Activated naive CD8-positive, alpha-beta T cell treated with anti-CD3 and anti-CD28 coated beads for 36 hours (primary cell): ENCODE measurements at places on chromosomes 11 and 22. TPM values are rescaled to one million over a fixed set of nuclear protein-coding genes. Genes with fewer than 3 reads are reported as not detected.

Gene RNF26
- total RNA-seq: 33.0 TPM

Gene HBB
- not detected for total RNA-seq

Gene MUC15
- not detected for total RNA-seq

Gene SESN3
- 16.4 TPM for total RNA-seq

Gene TRIM3
- 3.4 TPM for total RNA-seq

Gene CCDC73
- total RNA-seq: 0.20 TPM

Gene E2F8
- total RNA-seq: 16.7 TPM

Gene GUCY1A2
- total RNA-seq: not detected

Gene MIOX
- not detected for total RNA-seq

DNA sequence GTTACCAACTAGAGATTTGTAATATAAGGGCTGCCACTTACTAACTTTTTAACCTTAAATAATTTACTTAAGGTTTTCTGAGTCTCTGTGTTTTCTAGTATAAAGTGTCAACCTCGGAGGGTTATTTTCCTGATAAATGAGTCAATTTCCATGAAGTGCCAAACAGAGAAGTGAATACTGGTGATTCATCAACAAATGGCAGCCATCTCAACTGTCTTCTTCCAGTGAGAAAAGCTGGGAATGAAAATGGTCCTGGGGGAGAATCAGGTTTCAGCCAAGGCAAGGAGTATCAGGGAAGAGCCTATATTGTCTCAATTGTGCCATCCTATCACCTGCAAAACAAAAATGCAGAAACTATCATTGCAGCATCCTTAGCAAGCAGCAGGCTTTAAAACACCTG lies 129.1 kb downstream of the LUZP2 start:
- DNase-seq: no peak
- no peaks in the 10 kb centered on the region for H3K27me3 ChIP-seq
- no peak overlapping the region for H3K27ac ChIP-seq
- H3K4me1 ChIP-seq: no peaks in the 10 kb centered on the region
- H3K36me3 ChIP-seq: no peaks in the 10 kb centered on the region
- no peak overlapping the region for H3K4me3 ChIP-seq

- H3K36me3 ChIP-seq: no peaks in the 10 kb centered on the region
- peaks cover 8% of the 10 kb centered on the region for H3K4me1 ChIP-seq
- DNase-seq: no peak
- no peaks in the 10 kb centered on the region for H3K27me3 ChIP-seq
- no peak overlapping the region for H3K4me3 ChIP-seq
Measured at GRCh38 chr11:111405551-111405950, 26.5 kb upstream of the POU2AF1 start.

GRCh38 chr11:106043540-106043939 lies 21.5 kb upstream of the MSANTD4 start:
- no peaks in the 10 kb centered on the region for H3K4me1 ChIP-seq
- H3K27me3 ChIP-seq: peaks cover 17% of the 10 kb centered on the region
- no peak overlapping the region for H3K27ac ChIP-seq
- no peak overlapping the region for H3K4me3 ChIP-seq
- no peak for DNase-seq

GRCh38 chr11:64871492-64871891 lies 6.9 kb downstream of the EHD1 start:
- peak overlapping the region; percentile 78 for H3K27ac ChIP-seq
- H3K4me1 ChIP-seq: peaks cover 84% of the 10 kb centered on the region
- H3K36me3 ChIP-seq: peaks cover 60% of the 10 kb centered on the region
- H3K4me3 ChIP-seq: peak overlapping the region; percentile 64
- H3K27me3 ChIP-seq: no peaks in the 10 kb centered on the region

DNA sequence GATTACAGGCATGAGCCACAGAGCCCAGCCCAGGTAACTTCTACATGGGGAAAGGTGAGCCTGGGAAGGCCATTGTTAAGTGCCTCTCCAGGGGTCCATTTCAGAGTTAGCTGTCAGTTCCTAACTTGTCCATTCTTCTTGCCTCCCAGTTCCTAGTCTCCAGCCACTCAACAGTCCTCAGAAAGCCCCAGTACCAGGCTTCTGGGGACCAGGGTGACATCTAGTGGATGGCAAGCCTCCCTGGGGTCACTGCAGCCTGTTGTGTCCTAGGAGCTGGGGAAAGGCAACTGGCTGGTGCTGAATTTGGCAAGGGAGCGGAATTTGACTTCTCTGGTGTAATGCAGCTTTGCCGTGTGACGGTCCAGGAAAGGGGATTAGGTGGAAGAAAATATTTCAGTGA lies 2.1 kb downstream of the LGALS12 start:
- H3K27ac ChIP-seq: no peak overlapping the region
- DNase-seq: no peak
- no peaks in the 10 kb centered on the region for H3K4me1 ChIP-seq
- no peaks in the 10 kb centered on the region for H3K27me3 ChIP-seq
- H3K36me3 ChIP-seq: no peaks in the 10 kb centered on the region

GRCh38 chr11:94909371-94909820 lies 64.0 kb downstream of the CWC15 start:
- no peak overlapping the region for H3K4me3 ChIP-seq
- no peak overlapping the region for H3K27ac ChIP-seq
- no peaks in the 10 kb centered on the region for H3K27me3 ChIP-seq
- no peaks in the 10 kb centered on the region for H3K36me3 ChIP-seq
- no peaks in the 10 kb centered on the region for H3K4me1 ChIP-seq

GRCh38 chr11:12884751-12885318 lies 124.3 kb upstream of the RASSF10 start:
- no peak for DNase-seq
- H3K4me1 ChIP-seq: peaks cover 1% of the 10 kb centered on the region
- no peaks in the 10 kb centered on the region for H3K36me3 ChIP-seq
- H3K27ac ChIP-seq: no peak overlapping the region
- peaks cover 7% of the 10 kb centered on the region for H3K27me3 ChIP-seq
- no peak overlapping the region for H3K4me3 ChIP-seq

- no peak overlapping the region for H3K27ac ChIP-seq
- H3K4me3 ChIP-seq: no peak overlapping the region
- peaks cover 8% of the 10 kb centered on the region for H3K36me3 ChIP-seq
Measured at GRCh38 chr11:95119361-95120060, 29.9 kb downstream of the ENDOD1 start.

DNA sequence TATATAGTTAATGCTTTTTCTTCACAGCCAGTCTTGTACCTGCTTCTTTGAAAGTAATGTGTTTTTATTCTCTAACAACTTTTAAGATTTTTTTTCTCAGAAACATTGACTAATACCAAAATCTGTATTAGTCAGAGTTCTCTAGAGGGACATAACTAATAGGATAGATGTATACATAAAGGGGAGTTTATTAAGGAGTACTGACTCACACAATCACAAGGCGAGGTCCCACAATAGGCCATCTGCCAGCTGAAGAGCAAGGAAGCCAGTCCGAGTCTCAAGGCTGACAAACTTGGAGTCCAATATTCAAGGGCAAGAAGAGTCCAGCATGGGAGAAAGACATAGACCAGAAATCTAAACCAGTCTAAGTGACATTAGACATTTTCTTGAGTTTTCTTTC lies 140.0 kb downstream of the RAB38 start:
- no peak overlapping the region for H3K4me3 ChIP-seq
- DNase-seq: no peak
- H3K27ac ChIP-seq: no peak overlapping the region
- H3K4me1 ChIP-seq: no peaks in the 10 kb centered on the region
- H3K27me3 ChIP-seq: no peaks in the 10 kb centered on the region
- no peaks in the 10 kb centered on the region for H3K36me3 ChIP-seq

GRCh38 chr11:60924906-60925853 lies 920 bp downstream of the TMEM132A start:
- H3K36me3 ChIP-seq: peaks cover 24% of the 10 kb centered on the region
- peak overlapping the region; percentile 33 for H3K4me3 ChIP-seq
- peaks cover 14% of the 10 kb centered on the region for H3K4me1 ChIP-seq
- peaks cover 18% of the 10 kb centered on the region for H3K27me3 ChIP-seq

DNA sequence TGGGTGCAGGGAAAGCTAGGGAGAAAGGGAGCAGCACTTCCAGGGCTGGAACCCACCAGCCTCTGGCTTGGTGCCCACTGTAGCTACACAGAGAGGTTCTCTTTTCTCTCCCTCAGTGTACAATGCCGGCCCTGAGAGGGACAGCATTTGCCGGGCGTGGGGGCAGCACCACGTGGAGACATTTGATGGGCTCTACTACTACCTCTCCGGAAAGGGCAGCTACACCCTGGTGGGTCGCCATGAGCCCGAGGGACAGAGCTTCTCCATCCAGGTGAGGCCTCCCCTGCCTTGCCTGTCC lies 6.1 kb downstream of the OTOG start:
- H3K4me1 ChIP-seq: peaks cover 6% of the 10 kb centered on the region
- H3K27me3 ChIP-seq: peaks cover 20% of the 10 kb centered on the region
- no peak overlapping the region for H3K27ac ChIP-seq
- no peak overlapping the region for H3K4me3 ChIP-seq

- H3K36me3 ChIP-seq: no peaks in the 10 kb centered on the region
- H3K27ac ChIP-seq: no peak overlapping the region
- no peaks in the 10 kb centered on the region for H3K4me1 ChIP-seq
- H3K4me3 ChIP-seq: no peak overlapping the region
Measured at GRCh38 chr22:27378311-27378800, 423.2 kb downstream of the MN1 start.
